ENCODE measurements at places on chromosomes 12 and 14.

DNA sequence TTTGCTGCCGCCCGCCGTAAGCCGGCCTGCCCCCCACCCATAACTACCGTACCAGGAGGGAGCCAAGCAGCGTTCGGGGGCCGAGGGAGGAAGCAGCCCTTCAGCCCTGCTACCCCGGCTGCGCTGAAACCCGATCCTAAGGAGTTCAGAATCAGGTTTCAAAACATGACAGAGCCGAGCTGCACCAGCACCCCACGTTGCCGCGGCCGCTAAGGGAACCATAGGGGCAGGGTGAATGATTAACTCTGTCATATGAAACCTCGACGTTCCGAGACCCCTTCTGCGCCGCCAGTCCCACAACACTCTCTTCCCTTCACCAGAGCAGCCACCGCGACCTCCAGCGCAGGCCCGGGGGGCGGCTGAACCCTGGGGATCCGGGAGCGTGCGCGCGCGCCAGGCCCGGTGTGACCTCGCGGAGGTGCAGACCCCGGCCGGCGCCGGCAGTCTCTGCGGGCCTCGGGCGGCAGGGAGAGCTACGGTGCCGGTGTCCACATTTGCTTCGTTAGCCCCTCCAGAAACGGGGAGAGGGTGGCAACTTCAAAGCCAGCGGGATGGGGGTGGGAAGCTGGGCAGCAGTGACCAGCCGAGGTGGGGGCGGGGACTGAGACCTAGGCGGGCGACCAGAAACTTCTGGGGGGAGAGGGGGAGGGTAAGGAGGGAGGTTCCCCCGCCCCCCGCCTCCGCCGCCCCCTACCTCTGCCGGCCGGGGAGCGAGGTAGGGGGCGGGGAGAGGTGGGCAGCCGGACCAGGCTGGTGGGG is 1.6 kb downstream of the SIX4 start:
- DNase-seq, result peak; percentile 75

GRCh38 chr14:21072781-21073339 is 2.8 kb downstream of the ARHGEF40 start:
- no peak for DNase-seq

GRCh38 chr14:58746261-58746660 is 108.5 kb downstream of the DACT1 start:
- no peak for DNase-seq

- DNase-seq, result peak; percentile 91
These were observed at the start of gene RASSF8 for GRCh38 chr12:25958428-25959070. TSS of gene RASSF8 (plus strand) at chr12:25958682. CDS start at chr12:26055344, 96,662 bp downstream.

DNA sequence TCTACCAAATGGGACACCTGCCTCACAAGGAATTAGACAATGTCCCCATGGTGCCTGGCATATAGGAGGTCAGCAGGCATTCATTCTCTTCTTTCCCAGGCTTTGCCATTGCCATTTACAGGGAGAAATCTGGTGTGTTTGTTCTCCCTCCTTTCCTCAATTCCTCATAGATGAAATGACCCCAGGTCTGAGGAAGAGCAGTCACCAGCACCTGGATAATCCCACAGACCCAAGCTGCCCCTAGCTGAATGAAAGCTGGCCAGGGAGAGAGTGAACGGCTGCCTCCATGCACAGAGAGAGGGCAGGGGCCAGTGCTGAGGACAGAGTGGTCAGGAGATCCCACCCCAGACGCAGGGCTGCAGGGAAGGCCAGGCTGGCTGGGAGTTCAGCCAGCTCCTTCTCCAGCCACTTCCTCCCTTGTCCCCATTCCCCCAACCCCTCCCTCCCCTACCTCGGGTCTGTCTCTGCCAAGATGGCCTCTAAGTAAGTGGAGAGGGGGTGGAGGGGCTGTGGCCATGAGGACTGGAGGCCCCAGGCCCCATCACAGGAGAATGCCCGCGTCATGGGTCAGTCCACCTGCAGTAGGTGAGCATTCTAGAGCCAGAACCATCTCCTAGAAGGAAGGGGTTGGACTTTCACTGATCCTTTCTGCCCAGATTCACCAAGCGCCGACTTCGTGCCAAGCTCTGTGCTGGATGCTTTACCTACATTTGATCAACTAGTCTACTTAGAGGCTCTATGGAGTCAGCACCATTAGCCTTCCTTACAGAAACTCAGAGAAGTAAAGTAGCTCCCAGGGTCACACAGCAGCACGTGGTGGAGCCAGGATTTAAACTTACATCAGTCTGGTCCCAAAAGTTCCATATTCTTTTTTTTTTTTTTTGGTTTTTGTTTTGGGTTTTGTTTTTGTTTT is 2.0 kb upstream of the KRT4 start:
- no peak for DNase-seq

- no peak for DNase-seq
These were observed 6.9 kb downstream of the PHETA1 start for GRCh38 chr12:111361717-111362576.

- no peak for DNase-seq
These were observed 1.4 kb downstream of the MDM2 start for GRCh38 chr12:68809190-68810026.

- DNase-seq, result no peak
These were observed 45.4 kb downstream of the AEBP2 start for GRCh38 chr12:19484738-19485137.

GRCh38 chr12:50151047-50151687 is 16.0 kb downstream of the CERS5 start:
- no peak for DNase-seq

DNA sequence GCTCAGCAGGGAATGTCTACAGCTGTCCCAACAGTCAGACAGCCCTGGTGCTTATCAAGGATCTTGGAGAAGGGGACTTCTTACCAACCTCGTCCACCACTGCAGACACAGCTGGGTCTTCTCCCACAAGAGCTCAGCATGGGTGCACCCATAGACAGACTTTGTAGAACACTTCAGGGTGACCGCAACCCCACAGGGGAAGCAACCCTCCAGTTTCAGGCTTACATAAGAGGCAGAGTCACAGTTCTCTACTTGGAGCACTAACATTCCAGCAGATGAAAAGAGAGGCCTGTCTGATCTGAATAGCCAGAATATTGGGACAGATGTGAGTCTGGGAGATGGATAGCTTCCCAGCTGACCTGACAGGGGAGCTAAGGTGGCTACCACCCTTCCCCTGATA is 3.5 kb upstream of the CLEC1A start:
- no peak for DNase-seq

- no peak for DNase-seq
These were observed 19.2 kb upstream of the CACNA2D4 start for GRCh38 chr12:1937481-1938224.

DNA sequence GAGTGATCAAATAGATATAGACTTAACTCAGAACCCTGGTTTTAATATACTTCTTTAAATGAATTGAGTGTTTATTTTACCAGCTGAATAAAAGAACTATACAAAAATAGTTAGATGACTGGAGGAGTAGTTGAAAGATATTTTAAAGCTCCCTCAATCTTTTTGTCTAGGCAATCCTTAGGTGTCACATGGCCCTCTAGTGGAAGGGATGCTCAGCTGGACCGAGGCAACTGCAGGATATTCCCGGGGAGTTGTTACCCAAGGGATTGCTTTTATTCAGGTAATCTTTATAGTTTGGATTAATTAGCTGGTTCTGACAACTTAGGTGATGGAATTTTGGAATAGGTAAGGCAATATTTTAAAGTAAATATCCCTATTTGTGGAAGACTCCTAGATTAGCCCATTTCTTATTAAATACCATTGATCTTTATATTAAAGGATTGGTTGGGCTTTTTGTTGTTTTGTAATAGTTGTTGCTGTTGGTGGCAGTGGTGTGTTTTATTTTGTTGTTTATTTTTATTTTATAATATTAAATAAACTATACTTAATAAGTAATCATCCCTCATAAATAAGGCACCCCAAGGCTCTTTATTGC is 57.1 kb downstream of the ZDHHC17 start:
- peak; percentile 58 for DNase-seq

GRCh38 chr12:56029666-56030293 is 8.9 kb downstream of the IKZF4 start:
- peak; percentile 68 for DNase-seq

GRCh38 chr14:33297565-33297964 is 358.9 kb downstream of the NPAS3 start:
- DNase-seq, result peak; percentile 14

GRCh38 chr12:104691721-104692556 is 235.2 kb downstream of the CHST11 start:
- DNase-seq, result no peak

- no peak for DNase-seq
These were observed 35.5 kb downstream of the PLXNC1 start for GRCh38 chr12:94183708-94184379.

- DNase-seq, result no peak
These were observed 101.0 kb upstream of the KITLG start for GRCh38 chr12:88681271-88681670.

DNA sequence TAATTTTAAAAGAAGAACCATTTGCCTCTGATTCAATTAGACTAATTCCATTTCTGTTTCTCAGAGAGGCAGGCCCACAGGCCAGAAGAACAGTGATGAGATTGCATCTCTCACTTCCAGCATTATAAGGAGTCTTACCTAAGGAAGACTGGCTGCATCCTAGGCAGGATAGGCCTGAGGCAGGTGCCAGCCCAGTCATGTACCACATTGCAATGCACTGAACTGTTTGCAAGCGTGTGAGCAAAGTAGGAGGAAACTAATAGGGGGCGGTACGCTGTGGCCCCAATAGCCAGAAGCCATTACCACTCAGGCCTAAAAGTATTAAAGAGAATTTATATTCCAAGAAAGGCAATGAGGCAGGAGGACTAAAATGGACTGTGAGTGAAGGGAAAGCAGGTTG is 12.1 kb upstream of the CNIH1 start:
- DNase-seq, result no peak

GRCh38 chr14:33941718-33942117 is 9.2 kb downstream of the EGLN3 start:
- no peak for DNase-seq

GRCh38 chr12:109981311-109981710 is 14.9 kb downstream of the GIT2 start:
- no peak for DNase-seq

GRCh38 chr12:730550-730949 is 21.8 kb upstream of the WNK1 start:
- DNase-seq, result no peak

DNA sequence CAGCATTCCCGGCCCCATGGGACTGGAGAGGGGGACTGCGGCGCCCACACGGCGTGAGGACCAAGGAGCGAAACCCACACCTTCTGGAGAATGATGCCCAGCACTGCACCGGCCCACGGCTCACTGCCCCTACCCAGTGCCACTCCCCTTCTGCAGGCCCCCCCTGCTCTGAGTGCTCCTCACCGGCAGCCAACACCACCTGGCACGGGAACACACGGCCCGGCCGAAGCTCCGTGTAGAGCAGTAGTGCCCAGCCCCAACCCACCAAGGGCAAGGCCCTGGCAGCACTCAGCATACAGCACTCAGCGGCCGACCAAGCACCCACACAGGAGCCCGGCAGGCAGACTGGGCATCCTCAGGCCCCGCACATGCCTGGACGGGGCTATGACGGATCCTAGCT is 13.4 kb downstream of the BTBD6 start:
- no peak for DNase-seq

- no peak for DNase-seq
These were observed 11.0 kb downstream of the VEZT start for GRCh38 chr12:95228617-95229016.

DNA sequence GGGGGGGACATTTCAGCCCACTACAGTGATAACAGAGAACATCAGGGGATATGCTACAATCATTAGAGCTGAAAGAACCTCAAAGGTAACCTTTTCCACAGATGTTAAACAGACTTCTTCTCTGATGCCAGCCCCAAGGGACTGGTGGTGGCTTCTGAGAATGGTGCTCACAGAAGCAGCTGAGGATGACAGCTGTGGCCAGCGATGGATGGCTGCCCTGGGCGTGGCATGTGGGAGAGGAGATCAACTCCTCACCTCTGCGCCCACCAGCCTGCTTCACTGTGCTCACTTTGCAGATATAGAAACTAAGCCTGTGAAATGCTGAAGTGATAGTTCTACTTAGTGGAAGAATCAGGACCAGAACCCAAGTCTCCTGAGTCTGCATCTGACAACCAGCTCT is 33.0 kb downstream of the FOXN3 start:
- DNase-seq, result no peak

GRCh38 chr12:122825773-122826724 is 9.2 kb upstream of the HIP1R start:
- no peak for DNase-seq

DNA sequence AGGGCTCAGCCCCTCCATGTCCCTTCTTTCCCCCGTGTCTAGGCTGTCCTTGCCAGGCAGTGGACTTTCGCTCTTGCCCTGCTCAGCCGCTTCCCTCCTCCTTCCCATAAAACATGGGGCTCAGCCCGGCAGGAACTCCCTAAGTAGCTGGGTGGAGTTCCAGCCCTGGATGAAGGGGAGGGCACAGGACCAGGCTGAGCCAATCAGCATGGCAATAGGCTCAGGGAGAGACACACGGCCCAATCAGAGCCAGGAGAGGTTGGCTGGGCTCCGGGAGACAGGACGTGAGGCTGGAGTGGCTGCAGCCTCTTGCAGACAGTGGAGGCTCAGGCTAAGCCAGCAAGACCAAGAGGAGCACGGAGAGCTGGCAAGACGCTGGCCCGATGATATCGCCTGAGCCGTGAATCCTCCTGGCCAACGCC is 54.3 kb downstream of the GALNT9 start:
- peak; percentile 89 for DNase-seq

- no peak for DNase-seq
These were observed 6.3 kb upstream of the MLXIP start for GRCh38 chr12:122072031-122072970.

GRCh38 chr12:111673503-111673902 is 12.3 kb downstream of the BRAP start:
- DNase-seq, result no peak

- DNase-seq, result no peak
These were observed 7.8 kb downstream of the IRAK3 start for GRCh38 chr12:66196806-66197205.

- no peak for DNase-seq
These were observed 78.6 kb downstream of the BHLHE41 start for GRCh38 chr12:26046203-26046602.

- no peak for DNase-seq
These were observed 32.3 kb downstream of the RPS29 start for GRCh38 chr14:49553892-49554291.

DNA sequence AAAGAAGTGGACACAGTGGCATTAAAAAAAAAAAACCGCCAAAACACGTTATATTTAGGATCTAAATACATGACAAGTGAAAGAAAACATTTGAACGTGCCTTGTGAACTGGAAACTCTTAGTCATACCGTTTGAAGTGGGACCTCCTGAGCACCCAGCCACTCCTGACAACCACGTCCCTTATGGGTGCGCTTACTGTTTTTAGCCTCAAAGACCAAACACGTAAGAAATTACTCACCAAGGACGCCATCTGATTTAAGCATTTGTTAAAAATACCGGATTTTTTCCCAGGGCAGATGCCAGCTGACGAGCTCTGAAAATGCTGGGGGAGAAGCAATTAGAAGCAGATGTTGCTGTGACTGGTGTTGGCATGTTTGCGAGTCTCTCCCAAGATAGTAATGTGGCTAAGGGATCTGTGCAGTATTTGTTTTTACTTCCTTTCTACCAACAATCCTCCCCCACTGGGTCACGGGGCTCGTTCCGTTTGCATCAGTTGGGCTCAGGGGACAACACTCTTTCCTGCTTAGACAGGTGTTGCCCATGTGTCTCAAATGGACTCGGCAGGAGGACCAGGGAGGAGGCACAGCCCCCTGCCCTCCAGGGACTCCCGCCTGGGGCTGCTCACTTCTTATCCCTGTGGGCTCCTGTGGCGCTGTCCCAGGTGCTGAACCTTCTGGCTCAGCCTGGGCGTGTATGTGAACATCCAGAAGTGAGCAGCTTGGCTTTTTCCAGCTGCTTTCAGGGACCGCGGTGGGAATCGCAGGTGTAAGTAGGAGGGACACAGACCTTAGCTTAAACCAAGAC is 101.0 kb downstream of the BEGAIN start:
- peak; percentile 95 for DNase-seq

- no peak for DNase-seq
These were observed 158.5 kb upstream of the FOXN3 start for GRCh38 chr14:89575386-89576061.
